ENCODE measurements at places on chromosomes 1 and 21.

- no peak for DNase-seq
These were observed 119.2 kb downstream of the ZNF644 start for GRCh38 chr1:90902672-90903071.

DNA sequence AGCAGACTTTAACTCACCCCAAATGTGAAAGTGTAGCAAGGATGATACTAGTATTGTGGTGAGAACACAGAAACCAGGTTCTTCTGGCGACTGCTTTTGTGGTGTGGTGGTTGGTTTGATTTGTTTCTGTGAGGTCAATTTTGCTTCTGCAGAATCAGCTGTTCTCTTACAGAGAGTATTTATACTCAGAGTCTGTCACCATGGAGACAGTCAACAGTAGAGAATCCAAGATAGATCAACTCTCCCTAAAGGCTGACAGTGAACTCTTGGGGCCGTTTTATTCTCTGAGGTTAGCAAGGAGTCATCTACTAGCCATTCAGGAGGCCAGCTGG lies at the start of gene CFAP107:
Gene CFAP107, plus strand, starts transcription at position 209 of the 332 bp plus-strand sequence. CDS start 231 bp downstream, outside the sequence.
- no peak for DNase-seq

- no peak for DNase-seq
These were observed 70.0 kb upstream of the BCAR3 start for GRCh38 chr1:93751377-93752250.

DNA sequence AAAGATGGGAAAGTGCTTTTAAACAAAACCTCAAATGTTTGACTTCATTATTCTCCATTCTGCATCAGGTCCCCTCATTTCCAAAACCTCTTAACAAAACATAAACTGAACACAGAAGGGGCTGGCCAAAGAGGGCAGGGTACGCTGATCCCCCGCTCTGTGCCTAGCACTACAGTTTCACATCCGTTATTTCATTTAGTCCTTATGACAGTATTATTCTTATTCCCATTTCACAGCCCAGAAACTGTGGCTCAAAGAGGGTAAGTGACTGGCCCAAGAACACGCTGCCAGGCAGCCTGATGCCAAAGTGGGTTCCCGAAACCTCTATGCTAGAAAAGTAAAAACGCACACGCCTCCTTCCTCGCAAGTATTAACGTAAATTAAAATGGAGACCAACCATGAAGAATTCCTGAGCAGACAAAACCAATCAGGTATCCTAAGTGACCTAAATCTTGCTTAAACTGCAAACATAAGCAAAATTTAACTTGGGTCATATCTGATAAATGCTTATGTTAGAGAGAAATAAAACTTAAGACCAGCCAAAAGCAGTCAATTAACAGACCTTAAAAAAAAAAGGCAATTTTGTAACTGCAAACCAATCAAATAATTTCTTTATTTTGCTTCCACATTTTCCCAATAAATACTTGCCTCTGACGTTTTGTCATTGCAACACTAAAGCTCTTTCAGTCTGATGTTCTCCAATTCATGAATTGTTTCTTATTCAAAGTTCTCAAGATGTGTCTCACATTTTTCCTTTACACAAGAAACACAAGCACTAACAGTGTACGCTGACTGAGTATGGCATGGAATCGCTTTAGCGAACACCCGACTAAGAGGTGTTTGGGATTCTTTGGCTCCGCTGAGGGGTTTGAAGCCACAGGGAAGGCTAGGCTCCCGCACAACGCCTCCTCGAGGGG lies 653 bp downstream of the CASP9 start:
- DNase-seq, result no peak

DNA sequence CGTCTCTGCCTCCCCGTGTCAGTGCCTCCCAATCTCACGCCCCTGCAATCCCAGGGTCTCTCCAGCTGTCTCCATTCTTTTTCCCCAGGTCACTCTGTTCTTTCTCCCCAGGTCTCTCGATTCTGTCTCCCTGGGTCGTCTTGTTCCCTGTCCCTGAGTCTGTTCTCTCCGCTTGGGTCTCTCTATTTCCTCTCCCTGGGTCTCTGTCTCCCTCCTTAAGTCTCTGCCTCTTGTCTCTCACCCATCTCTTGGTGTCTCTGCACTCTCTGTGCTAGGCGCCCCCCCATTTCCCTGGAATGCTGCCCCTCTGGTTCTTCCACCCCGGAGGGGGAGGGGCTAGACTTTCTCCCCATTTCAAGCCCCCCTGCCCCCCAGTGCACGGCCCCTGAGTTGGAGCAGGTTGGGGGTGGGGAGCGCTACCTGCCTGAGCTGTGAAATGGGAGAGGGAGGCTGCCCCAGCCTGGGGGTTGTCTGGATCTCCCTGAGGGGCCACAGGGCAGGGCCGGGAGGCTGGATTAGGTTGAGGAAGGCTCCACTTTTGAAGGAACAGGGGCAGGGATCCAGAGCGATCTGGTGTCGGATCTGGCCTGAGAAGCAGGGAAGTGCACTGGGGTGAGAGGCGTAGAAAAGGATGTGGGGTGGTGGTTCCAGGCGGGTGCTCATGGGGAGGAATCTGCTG lies 1.4 kb downstream of the PTPRF start:
- no peak for DNase-seq

- DNase-seq, result no peak
These were observed 50.2 kb downstream of the UBE4B start for GRCh38 chr1:10082785-10083479.

DNA sequence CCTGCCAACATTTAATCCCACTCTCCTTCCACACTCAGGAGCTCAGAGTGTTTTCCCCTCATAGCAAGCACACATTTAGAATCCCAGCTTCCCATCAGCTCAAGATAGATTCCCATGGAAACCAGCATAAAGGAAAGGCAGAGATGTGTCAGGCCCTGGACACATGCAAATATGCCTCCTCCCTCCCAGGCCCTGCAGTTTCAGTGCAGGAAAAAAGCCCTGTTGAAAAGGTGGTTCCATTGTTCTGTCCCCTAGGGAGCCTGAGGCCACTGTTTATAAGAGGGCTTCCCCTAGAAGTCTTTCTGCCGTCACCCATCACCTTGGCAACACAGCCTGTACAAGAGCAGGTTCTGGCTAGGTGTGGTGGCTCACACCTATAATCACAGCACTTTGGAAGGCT lies 3.6 kb downstream of the CACNA1S start:
- no peak for DNase-seq

GRCh38 chr1:115506924-115507589 lies 134.7 kb upstream of the VANGL1 start:
- DNase-seq, result no peak

DNA sequence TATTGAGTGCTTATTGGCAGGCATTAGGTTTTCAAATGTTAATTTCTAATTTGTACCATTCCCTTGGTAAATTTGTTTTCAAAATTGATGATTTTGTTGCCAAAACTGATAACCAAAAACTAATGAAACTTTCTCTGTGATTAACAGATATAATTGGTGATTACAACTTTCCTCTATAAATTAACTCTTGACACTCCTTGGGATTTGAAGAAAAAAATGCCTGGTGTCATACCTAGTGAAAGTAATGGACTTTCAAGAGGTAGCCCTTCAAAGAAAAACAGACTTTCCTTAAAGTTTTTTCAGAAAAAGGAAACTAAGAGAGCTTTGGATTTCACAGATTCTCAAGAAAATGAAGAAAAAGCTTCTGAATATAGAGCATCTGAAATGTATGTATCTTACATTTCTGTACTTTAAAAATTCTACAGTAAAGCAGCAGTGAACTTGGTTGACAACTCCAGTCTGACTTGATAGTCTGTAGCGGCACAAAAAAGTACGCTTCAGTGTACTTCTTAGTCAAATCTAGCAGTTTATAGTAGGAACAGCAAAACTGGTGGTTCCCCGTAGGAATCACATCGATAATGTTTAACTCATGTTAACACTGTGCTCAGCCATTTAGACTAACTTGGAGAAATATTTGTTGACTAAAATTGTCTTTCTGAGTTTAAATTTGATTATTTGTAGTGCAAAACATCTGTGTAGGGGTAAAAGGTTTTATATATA lies 3.0 kb downstream of the USP1 start:
- DNase-seq, result no peak

DNA sequence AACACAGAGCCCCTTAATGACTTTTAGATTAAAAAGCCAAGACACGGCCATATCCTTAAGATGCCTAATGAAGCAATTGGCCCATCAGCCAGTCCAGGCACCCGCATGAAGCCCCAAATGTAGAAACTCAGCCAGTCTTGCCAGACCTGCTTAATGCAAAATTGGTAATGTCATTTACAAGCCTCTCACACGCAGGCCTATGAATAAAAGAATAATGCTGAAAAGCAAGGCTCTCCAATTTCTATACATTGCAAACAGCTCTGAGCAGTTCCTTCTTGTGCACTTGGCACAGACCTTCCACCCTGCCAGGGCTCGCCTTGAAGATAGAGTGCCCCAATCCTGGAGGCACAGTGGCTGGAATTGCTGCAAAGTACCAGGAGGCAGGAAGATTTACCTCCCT lies 498.9 kb downstream of the NPHP4 start:
- no peak for DNase-seq

DNA sequence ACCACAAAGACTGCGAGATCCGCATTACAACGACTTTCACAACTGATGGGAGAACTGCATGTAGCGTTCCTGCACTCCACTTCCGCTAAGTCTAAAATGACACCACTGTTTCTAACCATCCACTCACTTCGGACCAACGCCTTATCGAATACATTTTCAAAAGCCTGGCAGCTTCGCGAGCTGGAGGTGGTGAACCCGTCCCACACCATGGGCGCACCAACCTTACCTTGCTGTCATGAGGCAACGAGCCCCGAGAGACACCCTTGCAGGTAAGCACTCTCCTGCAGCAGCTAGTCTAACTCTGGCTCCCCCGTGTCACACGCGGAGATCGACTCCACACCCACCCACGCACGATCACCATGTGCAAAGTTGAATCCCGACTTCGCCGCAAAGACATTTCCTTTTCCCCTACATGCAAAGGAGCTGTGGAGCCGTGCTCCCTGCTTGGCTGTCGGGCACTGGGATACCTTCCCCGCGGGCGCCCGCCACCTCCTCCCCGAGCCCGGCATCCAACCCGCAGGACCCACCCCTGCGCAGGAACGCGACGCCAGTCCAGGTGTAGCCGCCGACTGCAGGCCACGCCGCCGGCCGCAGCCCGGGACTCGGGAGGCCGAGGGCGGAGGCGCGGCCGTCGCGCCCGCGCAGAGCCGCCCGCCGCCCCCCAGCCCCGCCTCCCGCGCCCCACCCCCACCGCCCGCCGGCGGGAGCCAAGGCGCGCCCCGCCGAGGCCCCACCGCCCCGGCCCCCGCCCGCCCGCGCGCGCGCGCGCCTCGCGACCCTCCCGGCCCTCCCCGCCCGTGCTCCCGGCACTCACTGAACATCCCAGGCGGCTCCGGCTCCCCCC lies 629 bp downstream of the TAF5L start:
- peak; percentile 62 for DNase-seq

DNA sequence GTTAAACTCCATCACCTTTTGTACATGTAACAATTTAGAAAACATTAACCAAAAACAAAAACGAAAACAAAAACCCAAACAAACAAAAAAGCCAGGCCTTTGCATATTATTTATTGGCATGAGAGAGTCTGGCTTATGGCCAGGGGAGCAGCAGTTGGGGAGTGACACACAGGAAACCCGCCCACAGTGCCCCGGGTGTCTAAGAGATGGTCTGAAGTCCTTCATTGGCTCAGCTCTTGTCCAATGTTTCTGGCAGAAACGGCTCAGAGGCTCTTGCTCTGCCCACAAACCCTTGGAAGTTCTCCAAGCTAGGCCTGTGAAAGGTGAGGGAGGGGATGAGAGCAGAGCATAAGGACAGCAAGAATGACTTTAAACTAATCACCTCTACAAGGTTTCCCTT lies 131.5 kb downstream of the CNIH3 start:
- no peak for DNase-seq

DNA sequence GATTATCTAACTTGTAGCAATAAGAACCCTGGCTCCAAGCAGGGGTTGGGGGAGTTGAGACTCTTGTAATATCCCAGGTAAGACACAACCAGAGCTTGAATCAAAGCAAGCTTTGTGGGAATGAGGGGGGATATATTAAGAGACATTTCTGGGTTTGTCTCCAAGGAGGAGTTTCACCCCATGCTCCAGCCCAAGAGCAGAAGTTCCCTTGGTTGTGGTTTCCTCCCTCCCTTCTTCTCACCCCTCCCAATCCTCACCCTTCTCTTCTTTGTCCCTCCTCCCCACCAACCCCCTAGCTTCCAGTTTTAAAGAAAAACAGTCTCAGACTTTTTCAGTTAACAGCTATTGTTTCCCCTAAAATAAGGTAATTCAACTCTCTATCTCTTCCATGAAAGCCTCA lies 11.9 kb downstream of the TRAF3IP3 start:
- no peak for DNase-seq

GRCh38 chr1:231544943-231545592 lies 16.6 kb downstream of the TSNAX start:
- no peak for DNase-seq

- DNase-seq, result no peak
These were observed 1.2 kb downstream of the ITPKB start for GRCh38 chr1:226737819-226738420.

GRCh38 chr1:63128556-63128955 lies 193.8 kb upstream of the FOXD3 start:
- DNase-seq, result no peak

GRCh38 chr1:225361176-225361575 lies 66.7 kb downstream of the LBR start:
- DNase-seq, result no peak

- DNase-seq, result no peak
These were observed 323.4 kb downstream of the LTN1 start for GRCh38 chr21:28669321-28669720.

DNA sequence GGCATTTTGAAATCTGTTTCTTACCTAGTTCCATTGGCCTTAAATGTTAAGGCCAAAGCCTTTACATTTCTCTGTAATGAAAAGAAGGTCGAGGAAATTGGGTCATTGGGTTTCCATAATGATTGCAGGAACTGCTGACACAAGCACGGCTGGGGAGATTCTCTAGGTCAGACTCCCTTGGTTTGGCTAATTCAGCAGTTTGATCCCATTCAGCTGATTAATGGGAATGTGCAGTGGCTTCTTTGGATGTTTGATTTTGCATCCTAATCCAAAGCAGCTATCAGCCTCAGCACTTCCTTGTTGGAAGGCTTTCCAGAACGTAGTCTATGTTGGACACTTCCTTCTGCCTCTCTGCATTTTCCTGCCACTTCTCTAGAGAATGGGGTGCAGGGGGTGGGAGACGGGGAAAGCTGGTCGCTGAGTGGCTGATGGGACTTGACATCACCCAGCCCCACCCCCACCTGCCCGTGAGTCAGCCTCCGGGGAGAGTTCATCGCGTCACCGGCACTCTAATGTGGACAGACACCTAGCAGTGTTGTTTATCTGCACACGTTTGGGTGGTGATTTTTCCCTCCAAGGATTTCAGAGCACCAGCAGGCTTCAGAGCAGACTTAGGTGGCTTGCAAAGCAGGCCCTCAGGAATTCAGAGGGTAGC lies 5.4 kb downstream of the PSEN2 start:
- DNase-seq, result no peak

DNA sequence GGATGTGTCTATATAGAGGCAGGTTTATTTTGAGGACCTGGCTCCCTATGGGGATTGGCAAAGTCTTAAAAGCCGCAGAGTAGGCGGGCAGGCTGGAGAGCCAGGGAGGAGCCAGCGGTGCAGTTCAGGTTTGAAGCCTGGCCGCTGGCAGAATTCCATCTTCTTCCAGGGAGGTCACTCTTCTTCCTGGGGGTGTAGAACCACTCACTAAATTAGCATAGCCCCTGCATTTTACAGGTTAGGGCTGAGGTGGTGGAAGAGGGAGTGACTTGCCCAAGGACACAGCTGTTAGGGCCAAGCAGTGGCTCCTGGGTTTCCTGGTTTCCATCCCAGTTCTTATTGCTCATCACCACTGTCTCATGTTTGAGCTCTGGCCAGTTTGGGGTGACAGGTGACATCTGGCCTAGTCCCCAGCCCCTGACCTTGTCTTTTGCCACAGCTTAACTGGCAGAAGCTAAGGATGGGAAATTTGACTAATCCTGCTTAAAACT lies 1.4 kb downstream of the PINK1 start:
- DNase-seq, result no peak
